RWPE1 (cell line): ENCODE measurements at places on chromosomes 16 and 17.

- no peak for DNase-seq
These were observed 65.4 kb downstream of the MRC2 start for GRCh38 chr17:62692721-62693431.

- no peak for DNase-seq
These were observed 20.3 kb downstream of the HASPIN start for GRCh38 chr17:3744014-3744413.

DNA sequence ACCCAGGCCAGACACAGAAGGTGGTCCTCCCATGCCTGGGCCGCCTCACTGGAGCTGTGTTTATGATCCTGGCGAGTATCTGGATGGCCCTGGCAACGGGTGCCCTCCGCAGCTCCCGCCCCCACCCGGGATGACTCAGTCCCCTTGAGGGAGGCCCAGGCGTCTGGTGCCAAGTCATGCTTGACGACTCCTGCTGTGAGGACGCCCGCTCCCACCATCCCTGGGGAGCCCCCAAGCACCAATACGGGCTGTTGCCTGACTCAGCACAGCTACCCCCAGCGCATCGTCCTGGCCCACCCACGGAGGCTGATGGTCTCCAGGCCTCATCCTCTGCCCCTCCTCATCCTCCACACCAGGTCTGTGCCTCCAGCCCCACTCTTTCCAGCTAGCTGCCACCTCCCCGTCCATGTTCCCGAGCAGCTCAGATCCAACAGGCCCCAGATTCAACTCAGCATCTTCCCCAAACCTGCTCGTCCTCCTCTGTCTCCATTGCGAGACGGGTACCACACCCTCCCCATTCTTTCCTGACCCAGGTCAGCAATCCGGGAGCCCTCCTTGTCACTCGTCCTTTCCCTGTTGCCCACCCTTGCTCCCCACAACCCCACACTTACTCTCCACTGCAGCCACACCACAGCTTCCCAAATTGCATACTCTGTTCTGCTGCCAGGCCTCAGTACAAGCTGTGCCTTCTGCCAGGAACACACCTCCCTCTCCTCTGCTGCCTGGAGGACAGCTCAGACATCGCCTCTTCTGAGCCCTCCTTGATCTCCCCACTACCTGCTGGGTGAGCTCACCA is 2.6 kb downstream of the CAMKK1 start:
- DNase-seq, result peak; percentile 95

GRCh38 chr16:83335076-83335475 is 472.7 kb upstream of the HSBP1 start:
- DNase-seq, result no peak

DNA sequence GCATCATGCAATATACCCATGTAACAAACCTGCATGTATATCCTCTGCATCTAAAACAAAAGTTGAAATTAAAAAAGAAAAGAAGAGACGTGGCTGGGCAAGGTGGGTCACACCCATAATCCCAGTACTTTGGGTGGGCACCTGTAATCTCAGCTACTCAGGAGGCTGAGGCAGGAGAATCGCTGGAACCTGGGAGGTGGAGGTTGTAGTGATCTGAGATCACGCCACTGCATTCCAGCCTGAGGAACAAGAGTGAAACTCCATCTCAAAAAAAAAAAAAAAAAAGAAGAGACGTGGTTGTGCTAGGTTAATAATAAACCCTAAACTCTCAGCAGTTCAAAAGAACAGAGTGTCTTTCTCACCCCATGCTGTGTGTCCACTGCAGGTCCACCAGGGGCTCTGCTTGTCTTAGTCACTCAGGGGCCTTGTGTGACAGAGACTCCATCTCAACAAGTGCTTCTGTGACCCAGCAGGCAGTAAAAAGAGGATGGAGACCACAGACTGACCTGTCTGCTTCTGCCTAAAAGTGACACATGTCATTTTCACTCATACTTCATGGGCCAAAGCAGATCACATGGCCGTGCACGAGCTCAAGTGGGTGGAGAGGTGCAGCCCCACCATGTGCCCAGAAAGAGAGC is 22.3 kb upstream of the N4BP1 start:
- no peak for DNase-seq

DNA sequence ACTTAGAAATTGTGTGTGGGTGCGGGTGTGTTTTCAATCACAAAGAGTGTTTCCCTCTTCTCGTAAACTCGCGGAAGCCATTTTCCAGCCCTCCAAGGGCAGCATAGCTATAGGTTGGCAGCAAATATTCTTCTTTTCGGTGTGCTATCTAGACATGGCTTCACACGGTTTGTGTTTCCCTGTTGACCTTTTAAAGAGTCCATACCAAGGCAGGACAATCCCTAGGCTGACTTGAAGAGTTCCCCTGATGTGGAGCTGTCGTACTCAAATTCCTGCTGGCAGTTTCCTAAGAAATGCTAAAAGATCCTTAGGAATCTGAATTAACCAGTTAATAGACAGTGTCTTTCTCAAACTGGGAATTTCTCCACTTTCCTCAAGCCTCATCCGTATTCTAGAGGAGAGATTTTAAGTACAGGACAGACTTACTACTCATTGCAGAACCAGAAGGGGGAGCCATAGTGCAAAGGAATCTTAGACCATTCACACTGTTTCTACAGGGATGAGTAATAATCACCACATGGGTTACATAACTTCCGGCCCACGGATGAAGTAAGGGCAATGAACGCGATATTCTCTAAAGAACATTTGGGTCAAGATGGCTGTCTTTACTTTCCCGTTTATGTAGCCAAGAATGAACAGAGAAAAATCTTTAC is 288.6 kb upstream of the ELAC2 start:
- peak; percentile 70 for DNase-seq

GRCh38 chr16:22092143-22092933 is at the start of gene VWA3A:
Gene VWA3A (plus strand): TSS chr16:22092541. CDS start chr16:22092638, 97 bp downstream.
- no peak for DNase-seq

GRCh38 chr17:71638668-71639067 is 482.2 kb upstream of the SOX9 start:
- DNase-seq, result no peak

- DNase-seq, result no peak
These were observed 5.9 kb downstream of the UQCRC2 start for GRCh38 chr16:21959050-21959449.

DNA sequence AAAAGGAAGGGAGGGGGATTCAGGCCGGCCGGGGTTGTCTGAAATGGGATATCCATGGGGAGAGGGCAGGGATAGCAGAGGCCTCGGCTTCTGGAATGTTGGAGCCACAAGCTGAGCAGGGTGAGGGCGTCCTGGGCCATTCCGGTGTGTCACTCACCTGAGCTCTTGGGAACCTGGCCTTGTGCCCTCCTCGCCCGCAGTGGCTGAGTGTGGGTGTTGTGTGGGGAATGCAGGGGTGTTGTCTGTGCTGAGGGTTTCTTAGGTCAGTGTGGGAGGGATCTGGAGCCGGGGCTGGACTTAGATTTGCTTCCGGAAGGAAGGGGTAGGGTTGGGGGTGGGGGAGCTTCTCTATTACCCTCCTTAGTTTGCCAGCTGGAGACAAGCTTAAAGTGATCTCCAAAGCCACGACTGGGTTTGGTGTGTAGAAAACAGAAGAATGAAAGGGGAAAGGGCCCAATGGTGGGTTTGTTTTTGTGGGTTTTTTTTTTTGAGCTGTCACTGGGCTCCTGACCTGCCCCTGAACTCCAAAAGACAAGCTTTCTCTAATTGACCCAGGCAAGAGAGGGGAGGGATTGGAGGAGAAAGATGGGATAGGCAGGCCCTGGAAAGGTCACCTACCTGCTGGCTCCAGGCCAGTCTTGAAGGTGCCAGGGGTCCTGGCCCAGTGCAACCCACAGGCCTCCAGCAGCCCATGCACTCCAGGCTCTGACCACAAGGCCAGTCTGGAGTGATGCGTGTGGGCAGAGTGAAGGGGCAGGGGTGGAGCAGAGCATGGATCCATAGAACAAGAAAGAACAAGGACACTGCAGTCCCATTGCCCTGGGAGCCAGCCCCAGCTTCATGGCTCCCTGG is at the start of gene SULT1A2:
SULT1A2 (minus strand) TSS at position 211 of the 852 bp plus-strand sequence. CDS start 1,120 bp downstream, outside the sequence.
- DNase-seq, result peak; percentile 30
